NCI-H1436 treated with DMSO at 0.1 percent for 48 hours (cell line): ENCODE measurements at places on chromosomes 12 and 14.

DNA sequence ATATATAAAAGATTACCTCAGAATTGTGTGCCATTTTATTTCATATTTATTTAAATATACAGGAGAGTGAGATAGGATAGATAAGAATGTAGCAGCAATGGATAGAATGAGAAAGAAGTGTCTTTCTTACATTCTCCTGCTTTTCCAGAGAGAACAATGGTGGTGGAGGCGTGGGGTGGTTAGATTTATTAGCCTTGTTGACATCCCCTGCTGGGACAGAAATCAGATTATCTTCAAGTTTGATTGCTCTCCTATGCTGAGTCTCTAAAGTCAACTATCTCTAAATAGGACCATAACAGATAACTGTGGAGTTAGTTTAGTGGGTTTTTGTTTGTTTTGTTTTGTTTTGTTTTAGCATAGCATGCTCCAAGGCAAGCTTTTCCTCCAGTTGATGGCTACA, 397.6 kb downstream of the LRFN5 start:
- no peak for DNase-seq

- no peak for DNase-seq
Observed at GRCh38 chr14:72518809-72519377, 375.0 kb downstream of the DPF3 start.

DNA sequence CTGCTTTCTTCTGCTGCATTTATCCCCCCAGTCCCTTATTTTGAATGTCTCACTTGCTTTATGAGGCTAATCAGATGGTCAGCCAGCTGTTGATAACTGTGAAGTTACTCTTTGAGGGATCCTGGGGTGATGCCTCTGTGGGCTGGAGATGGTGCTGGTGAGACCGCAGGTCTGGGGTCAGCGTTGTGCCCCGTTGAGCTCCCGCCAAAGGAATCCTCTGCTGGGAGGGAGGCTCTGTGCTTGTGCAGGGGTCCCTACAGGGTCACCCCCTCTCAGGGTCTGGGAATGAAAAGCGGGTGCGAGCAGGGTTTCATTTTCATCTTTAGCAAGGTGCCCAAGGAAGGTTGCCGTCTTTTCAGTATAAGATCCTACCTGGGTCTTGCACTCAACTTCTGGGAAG, 161.2 kb upstream of the RTL1 start:
- DNase-seq: no peak

DNA sequence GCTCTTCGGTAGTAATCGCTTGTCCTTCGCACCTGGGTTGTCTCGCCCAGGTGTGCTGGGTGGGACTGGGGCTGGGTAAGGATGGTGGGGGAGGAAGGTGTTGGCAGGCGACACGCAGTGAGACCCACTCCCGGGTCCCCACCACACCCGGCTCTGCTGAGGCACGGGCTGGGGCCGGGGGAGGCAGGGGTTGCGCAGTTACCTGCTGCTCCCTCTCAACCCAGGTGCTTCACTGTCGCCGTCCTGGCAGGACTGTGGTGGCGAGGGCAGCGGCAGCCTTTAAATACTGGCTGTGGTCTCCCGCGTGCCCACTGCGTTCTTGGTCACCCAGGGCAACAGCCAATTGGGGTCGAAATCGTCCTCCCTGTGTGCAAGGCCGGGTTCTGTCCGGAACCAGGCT, at the start of gene CCER1:
TSS of gene CCER1 (minus strand) at position 256 of the 400 bp plus-strand sequence. CDS start 434 bp downstream, outside the sequence.
- no peak for DNase-seq

GRCh38 chr12:132146098-132146497, 1.8 kb downstream of the NOC4L start:
- no peak for DNase-seq

DNA sequence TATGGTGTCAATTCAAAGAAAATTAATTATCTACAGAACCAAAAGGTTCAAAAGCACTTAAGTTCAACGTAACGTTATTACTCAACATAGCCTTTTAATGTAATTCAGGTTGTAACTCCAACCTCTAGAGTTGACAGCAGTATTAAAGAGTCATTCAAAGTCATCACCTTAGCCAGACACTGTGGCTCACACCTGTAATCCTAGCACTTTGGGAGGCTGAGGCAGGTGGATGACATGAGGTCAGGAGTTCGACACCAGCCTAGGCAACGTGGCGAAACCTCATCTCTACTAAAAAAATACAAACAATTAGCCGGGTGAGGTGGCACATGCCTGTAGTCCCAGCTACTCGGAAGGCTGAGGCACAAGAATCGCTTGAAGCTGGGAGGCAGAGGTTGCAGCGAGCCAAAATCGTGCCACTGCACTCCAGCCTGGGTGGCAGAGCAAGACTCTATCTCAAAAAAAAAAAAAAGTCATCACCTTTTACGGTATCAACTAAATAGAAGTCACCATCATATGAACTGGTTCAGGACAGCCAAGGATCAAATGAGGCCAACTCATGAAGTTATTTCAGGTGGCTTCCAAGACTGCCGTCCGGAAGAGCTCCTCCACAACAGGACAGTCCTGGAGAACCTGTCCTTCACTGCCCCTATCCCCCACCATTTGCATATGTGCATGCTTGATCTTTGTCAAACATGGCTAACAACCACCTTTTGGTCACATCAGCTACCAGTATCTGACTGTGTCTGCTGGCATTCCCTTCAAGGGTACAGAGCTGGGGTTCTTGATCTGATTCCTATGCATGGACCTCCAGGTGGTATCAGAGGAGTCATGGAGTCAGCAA, 4.2 kb downstream of the PPTC7 start:
- no peak for DNase-seq

GRCh38 chr12:6791931-6792520, 2.7 kb downstream of the CD4 start:
- DNase-seq: no peak

- no peak for DNase-seq
Observed at GRCh38 chr14:69484444-69485314, at the start of gene PLEKHD1. TSS of gene PLEKHD1 (plus strand) at chr14:69484728. CDS start at chr14:69484966, 238 bp downstream.
